GDM1 (cell line): ENCODE measurements at places on chromosomes 1 and 21.
A peak's percentile ranks its signal among the peaks of the same experiment; 100 is the strongest.

GRCh38 chr1:38899560-38899959, 18.2 kb upstream of the GJA9 start:
- DNase-seq = no peak

DNA sequence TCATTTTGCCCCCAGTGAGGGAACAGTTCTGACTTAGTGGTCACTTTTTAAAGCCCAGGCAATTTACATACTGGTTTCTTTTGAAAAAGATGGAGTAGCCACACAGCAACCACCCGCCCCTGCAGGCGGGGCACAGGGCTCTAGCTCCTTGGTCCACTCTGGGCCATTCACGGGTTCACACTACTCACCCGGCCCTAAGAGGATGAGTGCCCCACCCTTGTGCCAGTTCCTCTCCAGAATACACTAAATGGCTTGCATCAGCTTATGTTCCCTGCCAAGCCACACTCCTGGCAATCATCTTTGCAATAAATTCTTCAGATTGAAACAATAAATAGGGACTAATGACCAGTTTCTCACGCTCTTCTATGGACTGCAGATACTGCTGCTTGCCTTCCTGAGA, 15.7 kb upstream of the ATP13A2 start:
- no peak for DNase-seq

DNA sequence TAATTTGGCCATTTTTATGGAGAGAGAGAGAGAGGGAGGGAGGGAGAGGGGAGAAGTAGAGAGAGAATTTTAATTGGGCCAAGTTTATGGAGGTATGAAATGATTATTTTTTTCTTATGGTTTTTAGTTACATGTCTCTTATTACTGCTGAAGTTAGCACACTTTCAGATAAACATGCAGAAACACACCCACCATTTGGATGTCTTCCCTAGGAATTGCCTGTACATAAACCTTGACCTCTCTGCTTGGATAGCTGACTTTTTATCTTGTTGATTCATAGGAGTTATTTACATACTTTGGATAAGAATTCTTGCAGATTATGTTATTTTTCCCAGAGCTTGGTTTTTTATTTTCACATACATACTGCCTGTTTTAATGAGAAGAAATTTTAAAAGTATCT, 310.2 kb upstream of the ADAMTS5 start:
- no peak for DNase-seq

DNA sequence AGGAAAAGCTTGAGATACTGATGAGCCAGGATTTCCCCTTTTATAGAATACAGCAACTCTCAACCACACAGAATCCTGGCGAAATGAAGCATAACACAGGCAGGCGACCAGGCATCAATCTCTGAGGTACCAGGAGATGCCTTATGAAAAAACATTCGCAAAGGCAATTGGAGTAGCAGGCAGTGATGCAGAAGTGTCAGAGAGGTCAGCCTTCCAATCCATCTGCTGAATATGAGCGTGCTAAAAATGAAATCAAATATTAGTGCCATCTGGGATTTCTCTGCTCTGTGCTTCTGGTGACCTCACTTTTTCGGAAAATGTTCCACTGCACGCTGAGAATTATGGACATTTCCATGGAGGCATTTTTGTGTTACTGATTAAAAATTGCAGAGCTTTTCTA, 258.8 kb downstream of the VAV3 start:
- DNase-seq = no peak

DNA sequence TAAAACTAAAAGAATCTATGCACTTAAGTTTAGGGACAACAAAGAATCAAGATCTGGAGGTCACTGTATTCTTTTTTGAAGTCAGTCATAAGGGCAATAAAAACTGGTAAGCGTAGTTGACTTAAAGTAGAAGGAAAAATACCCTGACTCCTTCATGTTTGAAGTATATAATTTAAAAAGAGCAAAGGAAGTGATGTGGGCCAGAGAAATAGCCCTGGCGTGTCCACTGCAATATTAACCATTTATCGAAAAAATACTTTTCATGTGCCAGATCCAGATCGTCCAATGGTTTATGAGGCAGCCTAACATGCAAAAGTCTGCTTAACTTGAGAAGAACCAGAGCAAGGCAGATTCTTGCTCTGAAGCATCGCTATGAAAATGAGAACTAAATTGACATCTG, 162.0 kb downstream of the COQ8A start:
- DNase-seq = no peak

DNA sequence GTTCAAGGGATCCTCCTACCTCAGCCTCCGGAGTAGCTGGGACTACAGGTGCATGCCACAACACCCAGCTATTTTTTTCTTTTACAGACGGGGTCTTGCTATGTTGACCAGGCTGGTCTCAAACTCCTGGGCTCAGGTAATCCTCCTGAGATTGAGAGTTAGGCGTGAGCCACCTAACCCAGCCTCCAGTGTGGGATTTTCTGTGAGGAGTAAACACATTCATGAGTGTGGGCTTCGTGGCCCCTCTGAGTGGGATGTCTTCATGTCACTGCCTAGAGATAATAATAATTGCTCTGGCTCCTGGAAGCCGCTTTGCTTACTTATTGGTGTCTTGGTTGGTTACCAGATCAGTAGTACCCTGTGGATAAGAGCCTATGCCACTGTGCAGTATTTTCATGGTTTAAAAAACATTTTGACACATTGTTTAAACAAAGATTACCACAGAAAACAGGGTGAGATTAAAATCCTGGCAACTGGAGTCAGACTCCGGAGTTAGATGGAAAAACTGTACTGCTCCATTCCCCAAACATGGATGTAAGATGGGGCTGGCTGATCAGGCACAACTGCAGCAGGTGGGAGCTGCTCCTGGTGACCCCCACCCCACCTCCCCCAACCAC, 159.1 kb upstream of the RAB4A start:
- no peak for DNase-seq

DNA sequence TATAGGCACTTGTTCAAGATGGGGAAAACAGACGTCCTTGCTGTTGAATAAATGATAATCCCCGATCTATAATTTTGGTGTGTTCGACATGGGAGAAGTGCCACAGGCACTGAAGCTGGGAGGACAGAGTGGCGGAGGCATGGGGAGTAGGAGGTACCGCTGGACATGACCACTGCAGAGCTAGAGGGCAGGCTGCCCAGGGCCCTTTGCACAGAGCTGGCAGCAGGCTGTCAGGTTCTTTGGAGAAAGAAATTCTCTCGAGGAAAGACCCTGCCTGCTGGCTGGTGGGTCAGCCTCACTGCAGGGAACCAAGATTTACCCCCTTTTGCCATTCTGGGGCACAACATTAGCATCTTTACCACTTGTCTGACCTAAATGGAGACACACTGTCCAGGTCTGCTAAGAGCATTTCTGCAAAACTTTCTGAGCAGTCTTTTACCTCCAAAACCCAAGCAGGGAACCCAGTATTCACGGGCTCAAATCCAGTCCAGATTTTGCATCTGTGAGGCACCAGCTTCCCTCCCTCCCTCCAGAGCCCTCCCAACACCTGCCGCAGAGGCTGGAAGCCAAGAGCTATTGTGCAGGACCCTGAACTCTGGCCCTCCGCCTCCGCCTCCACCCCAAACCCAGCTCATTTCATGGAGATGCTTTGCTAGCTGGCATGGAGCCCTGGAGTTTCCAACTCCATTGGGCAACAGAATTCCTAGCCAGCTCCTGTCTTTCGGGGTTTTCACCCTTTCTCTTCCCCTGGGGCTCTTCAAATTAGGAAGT, 142.3 kb downstream of the PLXNA2 start:
- no peak for DNase-seq

DNA sequence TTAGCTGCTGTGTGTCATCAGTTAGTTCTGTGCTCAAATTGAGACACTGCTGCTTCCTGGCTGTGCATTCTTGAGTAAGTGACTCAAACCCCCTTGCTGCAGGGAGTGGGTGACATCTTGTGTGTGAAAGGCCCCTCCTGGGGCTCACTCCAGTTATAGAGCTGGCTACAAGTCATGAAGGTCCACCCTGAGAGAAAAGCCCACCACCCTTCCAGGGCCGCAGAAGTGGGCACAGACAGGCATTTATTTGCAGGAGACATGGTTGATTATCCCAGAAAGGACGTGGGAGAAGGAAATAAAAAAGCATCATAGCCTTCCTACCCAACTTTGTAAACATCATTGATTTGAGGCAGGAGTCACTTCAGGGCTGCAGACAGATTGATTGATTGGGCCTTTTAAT, 550.6 kb downstream of the MATN1 start:
- no peak for DNase-seq

- DNase-seq = no peak
Measured at GRCh38 chr1:42940851-42941639, 17.6 kb downstream of the SLC2A1 start.

- DNase-seq = no peak
Measured at GRCh38 chr1:37605806-37606474, 10.2 kb upstream of the GNL2 start.

- no peak for DNase-seq
Measured at GRCh38 chr21:31429506-31429905, 85.4 kb upstream of the TIAM1 start.

GRCh38 chr1:229410692-229411433, 23.0 kb downstream of the ACTA1 start:
- peak; percentile 73 for DNase-seq

GRCh38 chr1:226220473-226221189, 2.8 kb upstream of the MIXL1 start:
- DNase-seq = no peak

DNA sequence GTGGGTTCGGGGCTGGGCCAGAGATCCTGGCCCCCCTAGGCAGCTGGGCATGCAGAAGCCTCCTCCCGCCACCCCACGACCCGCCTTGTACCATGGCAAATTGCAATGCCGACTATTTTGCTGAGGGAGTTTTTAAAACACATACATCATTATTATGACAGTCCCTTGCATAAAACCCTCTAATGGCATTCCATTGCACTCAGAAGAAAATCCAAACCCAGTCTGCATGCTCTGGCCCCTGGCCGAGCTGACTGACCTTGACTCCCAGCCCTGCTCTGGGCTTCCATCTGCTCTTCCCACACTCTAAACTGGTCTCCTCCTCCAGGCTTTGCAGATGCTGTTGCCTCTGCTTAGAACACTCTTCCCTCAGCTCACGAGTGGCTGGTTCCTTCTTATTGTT, 28.0 kb downstream of the PADI2 start:
- DNase-seq = no peak

DNA sequence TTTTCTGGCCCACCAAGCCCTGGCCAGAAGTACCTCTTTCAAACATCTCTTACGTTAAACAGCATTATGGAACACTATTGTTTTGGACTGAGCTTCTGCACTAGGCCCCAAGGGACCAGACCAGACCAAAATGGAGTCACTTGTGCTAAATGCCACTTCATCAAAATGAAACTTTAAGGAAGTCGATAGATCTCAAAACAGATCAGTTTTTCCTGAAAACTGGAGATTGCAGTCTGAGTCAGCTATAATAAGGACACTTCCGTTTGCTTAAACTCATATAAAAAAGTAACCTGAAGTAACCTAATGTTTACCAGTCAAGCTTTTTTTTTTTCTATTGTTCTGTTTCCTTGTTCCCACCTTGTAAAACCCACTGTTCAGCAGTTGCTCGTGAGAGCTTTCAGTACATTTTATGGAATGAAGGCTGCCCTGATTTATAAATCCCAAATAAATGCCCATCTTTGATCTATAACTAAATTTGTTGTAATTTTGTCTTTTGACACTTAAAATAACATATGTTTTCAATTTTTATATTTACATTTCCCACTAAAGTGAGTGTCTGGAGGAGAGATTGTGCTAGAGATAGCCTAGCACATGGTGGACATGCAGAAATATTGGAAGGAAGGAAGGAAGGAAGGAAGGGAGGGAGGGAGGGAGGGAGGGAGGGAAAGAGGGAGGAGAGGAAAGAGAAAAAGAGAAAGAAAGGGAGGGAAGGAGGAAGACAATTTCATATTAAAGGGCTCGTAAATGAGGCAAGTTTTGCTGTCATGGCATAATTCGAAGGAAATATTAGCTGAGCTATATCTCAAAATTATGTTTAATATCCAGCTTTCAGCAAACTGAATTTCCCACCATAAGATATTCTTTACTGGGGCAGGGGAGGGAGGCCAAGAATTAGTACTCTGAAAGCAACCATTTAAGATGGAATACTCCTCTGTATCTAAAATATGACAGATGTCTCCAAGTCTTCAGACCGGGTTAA, 77.0 kb upstream of the CXADR start:
- DNase-seq = no peak

DNA sequence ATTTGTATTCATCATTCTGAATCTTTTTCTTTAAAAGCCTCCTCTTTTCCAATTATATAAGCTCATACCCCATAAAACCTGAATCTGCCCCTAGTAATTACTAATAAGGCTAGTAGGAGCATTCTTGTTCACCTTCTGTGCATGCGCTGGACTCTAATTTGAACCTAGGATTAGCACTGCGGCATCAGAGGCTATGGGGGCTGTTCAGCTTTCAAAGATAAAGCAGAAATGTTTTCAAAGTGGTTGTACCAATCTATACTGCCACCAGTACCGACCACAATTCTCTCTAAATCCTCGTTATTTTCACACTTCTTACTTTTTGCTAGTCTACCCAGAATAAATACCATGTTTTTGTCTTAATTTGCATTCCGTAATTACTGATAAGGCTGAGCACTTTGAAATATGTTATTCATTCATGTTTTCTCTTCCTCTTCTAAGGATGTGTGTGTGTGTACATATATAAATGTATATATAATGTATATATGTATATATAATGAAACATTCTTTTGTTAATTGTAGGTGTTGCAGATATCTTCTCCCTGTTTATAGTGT, 1.6 kb upstream of the DDX59 start:
- DNase-seq = no peak

- DNase-seq = no peak
Measured at GRCh38 chr1:209655411-209656231, 3.4 kb upstream of the LAMB3 start.

- DNase-seq = no peak
Measured at GRCh38 chr21:18744840-18745239, 341.3 kb upstream of the TMPRSS15 start.

- no peak for DNase-seq
Measured at GRCh38 chr1:159675046-159675445, 39.3 kb downstream of the CRP start.
